ENCODE measurements at places on chromosomes 11 and 22.

DNA sequence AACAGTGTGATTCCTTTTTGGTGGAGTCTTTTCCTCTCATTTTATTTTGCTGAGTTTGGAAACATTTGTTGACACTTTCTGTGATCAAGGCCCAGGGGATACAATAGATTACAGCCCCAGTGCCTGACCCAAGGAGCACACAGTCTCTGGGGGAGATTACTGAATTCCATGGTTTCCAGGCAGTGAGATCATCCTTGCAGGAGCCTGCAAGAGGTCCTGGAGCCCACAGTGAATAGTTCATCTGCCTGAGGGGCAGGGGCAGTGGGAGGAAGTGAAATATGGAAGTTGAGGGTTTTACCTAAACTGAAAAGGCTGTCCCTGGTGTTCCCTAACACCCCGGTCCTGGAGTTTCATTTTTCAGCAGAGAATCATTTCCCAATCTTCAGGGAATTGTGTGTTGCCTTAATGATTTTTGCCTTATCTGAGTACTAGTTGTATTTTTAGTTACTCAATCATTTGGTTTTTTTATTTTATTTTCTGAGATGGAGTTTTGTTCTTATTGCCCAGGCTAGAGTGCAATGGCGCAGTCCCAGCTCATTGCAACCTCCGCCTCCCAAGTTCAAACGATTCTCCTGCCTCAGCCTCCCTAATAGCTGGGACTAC lies 7.7 kb downstream of the CCS start:
- peaks cover 6% of the 10 kb centered on the region for H3K36me3 ChIP-seq
- H3K4me1 ChIP-seq, result peaks cover 4% of the 10 kb centered on the region
- H3K27me3 ChIP-seq, result no peaks in the 10 kb centered on the region
- no peak for DNase-seq
- no peak overlapping the region for H3K27ac ChIP-seq

DNA sequence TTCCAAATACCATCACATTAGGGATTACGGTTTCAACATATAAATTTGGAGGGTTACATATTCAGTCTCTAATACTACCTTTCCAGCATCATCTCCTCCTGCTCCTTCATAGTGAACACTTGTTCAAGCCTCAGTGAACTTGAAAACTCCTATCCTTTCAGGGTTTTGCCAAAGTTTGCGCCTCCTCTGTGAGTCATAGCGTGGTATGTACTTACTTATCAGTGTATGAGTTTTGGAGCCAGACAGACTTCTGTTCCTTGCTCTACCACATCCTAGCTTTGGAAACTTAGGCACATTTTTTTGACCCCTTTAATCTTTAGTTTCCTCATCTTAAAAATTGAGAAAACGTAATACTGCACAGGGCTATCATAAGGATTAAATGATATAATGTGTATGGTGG lies 160.1 kb upstream of the ZC3H12C start:
- H3K27ac ChIP-seq, result no peak overlapping the region
- H3K27me3 ChIP-seq, result peaks cover 9% of the 10 kb centered on the region
- H3K4me1 ChIP-seq, result no peaks in the 10 kb centered on the region
- DNase-seq, result no peak
- H3K36me3 ChIP-seq, result no peaks in the 10 kb centered on the region
- no peak overlapping the region for H3K4me3 ChIP-seq

GRCh38 chr11:129710423-129710822 lies 105.2 kb upstream of the TMEM45B start:
- H3K4me3 ChIP-seq, result no peak overlapping the region
- no peaks in the 10 kb centered on the region for H3K36me3 ChIP-seq
- H3K4me1 ChIP-seq, result no peaks in the 10 kb centered on the region
- no peak for DNase-seq

DNA sequence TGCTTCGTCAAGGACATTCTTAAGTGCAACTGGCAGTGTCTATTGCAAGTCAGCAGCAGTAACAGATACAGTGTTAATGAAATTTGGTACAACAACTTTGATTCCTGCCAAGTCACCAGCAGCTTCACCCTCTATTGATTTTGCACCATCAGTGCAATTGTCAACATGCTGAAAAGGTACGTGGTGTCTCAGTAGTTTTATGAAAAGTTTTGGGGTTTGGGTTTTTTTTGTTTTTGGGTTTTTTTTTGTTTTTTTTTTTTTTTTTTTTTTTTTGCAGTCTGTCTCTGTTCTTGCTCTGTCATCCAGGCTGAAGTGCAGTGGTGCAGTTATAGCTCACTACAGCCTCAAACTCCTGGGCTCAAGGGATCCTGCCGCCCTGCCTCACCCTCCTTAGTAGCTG lies 19.1 kb upstream of the GRIK4 start:
- H3K4me1 ChIP-seq, result no peaks in the 10 kb centered on the region
- H3K36me3 ChIP-seq, result no peaks in the 10 kb centered on the region
- DNase-seq, result no peak
- no peak overlapping the region for H3K27ac ChIP-seq

DNA sequence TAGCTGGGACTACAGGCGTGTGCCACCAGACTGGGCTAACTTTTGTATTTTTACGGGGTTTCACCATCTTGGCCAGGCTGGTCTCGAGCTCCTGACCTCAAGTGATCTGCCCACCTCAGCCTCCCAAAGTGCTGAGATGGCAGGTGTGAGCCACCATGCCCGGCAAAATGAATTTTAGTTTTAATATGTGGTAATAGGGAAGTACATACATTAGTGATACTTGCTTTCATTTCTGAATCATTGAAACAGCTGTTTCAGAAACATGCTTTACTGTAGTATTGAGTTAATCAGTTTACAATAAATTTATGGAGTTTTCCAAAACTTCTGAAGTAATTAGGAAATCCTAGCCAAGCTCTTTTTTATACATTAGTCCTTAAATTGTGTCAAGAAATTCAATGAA lies 15.6 kb downstream of the PCF11 start:
- no peak for DNase-seq
- no peaks in the 10 kb centered on the region for H3K27me3 ChIP-seq
- H3K27ac ChIP-seq, result no peak overlapping the region
- H3K4me3 ChIP-seq, result no peak overlapping the region
- H3K4me1 ChIP-seq, result peaks cover 70% of the 10 kb centered on the region

DNA sequence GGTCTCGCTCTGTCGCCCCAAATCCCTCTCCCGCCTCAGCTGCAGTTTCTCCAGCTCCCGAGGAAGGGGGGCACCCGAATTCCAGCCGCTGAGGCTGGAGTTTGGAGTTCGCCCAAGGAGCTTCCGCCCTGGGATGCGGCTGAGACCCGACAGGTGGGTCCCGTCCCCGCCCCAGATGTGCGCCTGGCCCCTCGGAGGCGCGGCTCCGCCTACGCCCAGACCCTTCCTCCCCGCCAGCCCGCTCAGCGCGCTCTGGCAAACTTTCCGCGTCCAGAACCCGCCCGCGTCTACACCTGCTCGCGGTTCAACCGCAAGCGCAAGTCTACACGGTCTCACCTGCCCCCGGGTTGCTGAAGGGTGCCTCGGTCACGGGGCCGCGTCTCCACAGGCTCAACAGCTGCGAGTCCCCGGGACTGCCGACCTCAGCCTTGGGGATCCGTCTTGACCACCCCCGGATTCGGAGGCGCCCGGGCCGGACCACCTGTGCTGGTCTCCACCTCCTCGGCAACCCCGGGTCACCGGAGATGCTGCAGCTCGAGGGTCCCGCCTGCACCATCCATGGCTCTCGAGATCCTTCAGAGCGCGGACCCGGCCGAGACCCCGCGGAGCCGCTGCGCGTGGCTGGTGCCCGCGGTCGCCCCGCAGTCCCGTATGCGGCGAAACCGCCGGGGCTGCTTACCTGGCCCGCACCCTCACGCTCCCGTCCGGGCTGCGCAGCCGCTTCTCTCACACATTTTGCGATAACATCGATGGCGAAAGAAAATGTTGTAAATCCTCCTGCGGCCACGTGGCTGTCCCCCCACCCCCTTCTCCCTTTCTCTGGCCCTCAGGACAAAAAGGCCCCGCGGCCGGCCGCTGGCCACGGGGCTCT lies 63.6 kb downstream of the NFAM1 start:
- no peak overlapping the region for H3K27ac ChIP-seq
- H3K36me3 ChIP-seq, result no peaks in the 10 kb centered on the region
- peak overlapping the region; percentile 73 for H3K4me3 ChIP-seq

DNA sequence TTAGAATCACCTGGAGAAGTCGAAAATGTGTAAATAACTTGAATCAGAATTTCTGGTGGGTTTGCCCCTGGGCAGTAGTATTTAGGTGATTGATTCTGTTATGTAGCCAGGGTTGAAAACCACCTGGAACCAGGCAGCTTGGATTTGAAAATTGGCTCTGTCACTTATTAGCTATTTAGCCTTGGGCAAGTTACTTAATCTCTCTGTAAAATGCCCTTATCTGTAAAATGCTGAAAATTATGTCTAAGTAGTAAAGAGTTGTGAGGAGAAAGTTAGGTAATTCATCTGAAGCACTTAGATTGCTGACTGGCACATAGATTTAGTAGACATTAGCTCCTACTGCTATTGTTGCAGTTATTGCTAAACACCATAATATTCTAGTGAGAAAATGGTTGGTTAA lies 49.3 kb downstream of the PPME1 start:
- H3K27me3 ChIP-seq, result no peaks in the 10 kb centered on the region
- H3K27ac ChIP-seq, result no peak overlapping the region
- DNase-seq, result no peak
- H3K4me3 ChIP-seq, result no peak overlapping the region

DNA sequence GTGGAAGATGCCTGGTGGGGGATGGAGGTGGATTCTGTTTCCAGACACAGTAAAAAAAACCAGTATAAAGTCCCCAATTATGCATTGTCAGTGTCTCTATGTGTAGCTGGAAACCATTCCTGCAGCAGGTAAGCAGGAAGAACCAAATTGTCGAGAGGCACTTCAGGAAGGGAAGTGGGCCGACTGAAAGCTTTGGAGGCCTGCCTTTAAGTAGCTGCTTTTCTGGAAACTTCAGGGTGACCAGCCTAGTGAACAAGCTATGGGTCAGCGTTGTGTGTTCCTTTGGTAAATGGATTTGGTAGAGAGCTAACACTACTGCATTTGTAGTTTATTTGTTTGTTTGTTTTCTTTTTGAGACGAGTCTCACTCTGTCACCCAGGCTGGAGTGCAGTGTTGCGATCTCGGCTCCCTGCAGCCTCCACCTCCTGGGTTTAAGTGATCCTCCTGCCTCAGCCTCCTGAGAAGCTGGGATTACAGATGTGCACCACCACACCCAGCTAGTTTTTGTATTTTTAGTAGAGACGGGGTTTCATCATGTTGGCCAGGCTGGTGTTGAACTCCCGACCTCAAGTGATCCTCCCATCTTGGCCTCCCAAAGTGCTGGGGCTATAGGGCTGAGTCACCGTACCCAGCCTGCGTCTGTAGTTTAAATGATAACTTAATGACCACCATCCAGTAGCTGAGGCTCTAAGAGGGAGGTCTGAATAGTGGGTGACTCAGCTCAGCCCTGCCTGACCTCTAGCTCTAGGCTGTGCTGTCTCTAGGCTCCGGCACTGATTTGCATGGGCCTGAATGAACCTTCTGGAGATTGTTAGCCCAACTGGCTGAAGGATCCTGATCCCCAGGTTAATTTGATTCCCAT lies 12.8 kb downstream of the PTPRJ start:
- H3K27me3 ChIP-seq, result no peaks in the 10 kb centered on the region
- no peak overlapping the region for H3K4me3 ChIP-seq
- H3K4me1 ChIP-seq, result peaks cover 72% of the 10 kb centered on the region

GRCh38 chr11:108221911-108222573 lies 396 bp downstream of the NPAT start:
- H3K27ac ChIP-seq, result no peak overlapping the region
- DNase-seq, result no peak
- H3K27me3 ChIP-seq, result no peaks in the 10 kb centered on the region
- peaks cover 39% of the 10 kb centered on the region for H3K4me1 ChIP-seq
- H3K4me3 ChIP-seq, result no peak overlapping the region

GRCh38 chr22:25153961-25154666 lies 45.5 kb upstream of the CRYBB3 start:
- H3K36me3 ChIP-seq, result no peaks in the 10 kb centered on the region
- H3K4me3 ChIP-seq, result no peak overlapping the region
- H3K27ac ChIP-seq, result no peak overlapping the region
- DNase-seq, result no peak
- H3K4me1 ChIP-seq, result no peaks in the 10 kb centered on the region

DNA sequence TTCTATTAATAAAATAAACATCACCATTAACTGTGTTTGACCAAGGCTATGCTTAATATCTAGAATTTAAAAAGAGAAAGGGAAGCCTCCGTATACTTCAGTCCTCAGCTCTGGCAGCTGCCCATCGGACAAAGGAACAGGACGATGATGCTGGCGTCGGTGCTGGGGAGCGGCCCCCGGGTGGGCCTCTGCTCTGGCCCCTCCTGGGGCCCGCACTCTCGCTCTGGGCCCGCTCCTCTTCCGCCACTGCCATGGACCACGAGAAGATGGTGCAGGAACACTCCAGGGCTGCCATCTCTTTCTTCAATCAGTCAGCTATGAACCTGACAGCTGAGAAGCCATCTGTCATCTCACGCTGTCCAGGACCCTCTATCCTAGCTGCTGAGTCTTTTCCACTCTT lies 25.3 kb downstream of the PDHX start:
- peaks cover 13% of the 10 kb centered on the region for H3K4me1 ChIP-seq
- peaks cover 15% of the 10 kb centered on the region for H3K36me3 ChIP-seq
- H3K27ac ChIP-seq, result no peak overlapping the region
- no peak overlapping the region for H3K4me3 ChIP-seq
- no peak for DNase-seq
- no peaks in the 10 kb centered on the region for H3K27me3 ChIP-seq

- no peak overlapping the region for H3K4me3 ChIP-seq
- H3K36me3 ChIP-seq, result no peaks in the 10 kb centered on the region
- no peaks in the 10 kb centered on the region for H3K27me3 ChIP-seq
- H3K4me1 ChIP-seq, result no peaks in the 10 kb centered on the region
- no peak overlapping the region for H3K27ac ChIP-seq
Observed at GRCh38 chr22:31036671-31037550, 44.2 kb upstream of the SMTN start.

DNA sequence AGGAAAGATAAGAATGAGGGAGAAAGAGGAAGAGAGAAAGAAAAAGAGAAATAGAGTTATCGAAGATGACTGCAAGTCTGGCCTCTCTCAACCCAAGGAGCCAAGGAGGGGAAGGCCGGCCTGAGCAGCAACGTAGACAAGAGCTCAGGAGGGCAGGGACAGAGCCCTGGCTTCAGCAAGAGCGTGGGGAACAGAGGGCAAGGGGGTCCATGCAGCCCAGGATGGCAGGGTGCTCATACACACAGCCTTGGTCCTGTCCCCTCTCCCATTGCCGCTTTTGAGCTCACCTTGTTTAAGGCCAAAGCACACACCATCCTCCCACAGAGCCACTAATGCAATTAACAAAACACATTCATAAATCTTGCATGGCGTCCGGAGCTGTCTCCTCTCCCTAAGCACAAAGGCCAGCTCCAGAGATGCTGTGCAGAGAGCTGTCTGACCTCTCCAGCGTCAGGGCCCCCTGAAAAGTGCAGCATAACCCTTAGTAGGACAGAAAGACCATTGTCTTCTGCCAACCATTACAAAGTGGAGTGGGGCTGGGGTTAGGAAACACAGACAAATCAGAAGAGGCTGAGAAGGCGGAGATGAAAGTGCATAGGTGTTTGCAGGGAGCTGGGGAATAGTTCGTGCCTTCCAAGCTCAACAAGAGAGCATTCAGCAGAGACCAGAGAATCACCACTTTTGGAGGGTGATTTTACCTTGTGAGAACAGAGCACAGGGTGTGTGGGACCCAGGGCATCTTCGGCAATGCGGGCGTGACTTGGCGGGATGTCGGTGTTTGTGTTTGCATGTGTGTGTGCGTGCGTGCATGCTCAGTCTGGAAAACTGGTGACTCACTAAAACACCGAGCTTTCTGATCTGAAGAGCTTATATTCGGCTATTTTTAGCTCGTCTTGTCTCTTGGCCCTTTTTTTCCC lies 28.2 kb upstream of the JAM3 start:
- peaks cover 2% of the 10 kb centered on the region for H3K36me3 ChIP-seq
- H3K4me1 ChIP-seq, result peaks cover 21% of the 10 kb centered on the region
- no peaks in the 10 kb centered on the region for H3K27me3 ChIP-seq
- H3K27ac ChIP-seq, result no peak overlapping the region

GRCh38 chr11:122633219-122633829 lies 22.2 kb upstream of the UBASH3B start:
- H3K4me3 ChIP-seq, result no peak overlapping the region
- H3K27ac ChIP-seq, result no peak overlapping the region
- peaks cover 11% of the 10 kb centered on the region for H3K4me1 ChIP-seq
- DNase-seq, result no peak
